ENCODE measurements at places on chromosomes 2 and 18.

GRCh38 chr2:73841912-73842738, 13.4 kb downstream of the STAMBP start:
- no peak for DNase-seq

DNA sequence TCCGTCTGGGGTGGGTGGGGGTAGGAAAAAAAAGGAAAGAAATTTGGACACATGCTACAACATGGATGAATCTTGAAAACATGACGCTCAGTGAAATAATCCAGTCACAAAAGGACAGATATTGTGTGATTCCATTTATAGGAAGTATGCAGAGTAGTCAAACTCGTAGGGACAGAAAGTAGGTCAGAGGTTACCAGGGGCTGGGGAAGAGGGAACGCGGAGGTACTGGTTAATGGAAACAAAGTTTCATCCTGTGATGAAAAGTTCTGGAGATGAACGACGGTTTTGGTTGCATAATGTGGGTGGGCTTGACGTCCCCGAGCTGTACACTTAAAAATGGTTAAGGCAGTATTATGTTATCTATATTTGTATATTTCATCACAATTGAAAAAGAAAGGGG, 4.5 kb upstream of the SFTPB start:
- DNase-seq: no peak

GRCh38 chr2:240966906-240967680, 31.3 kb upstream of the SNED1 start:
- peak; percentile 33 for DNase-seq

GRCh38 chr2:100194951-100195350, 52.6 kb upstream of the AFF3 start:
- no peak for DNase-seq

DNA sequence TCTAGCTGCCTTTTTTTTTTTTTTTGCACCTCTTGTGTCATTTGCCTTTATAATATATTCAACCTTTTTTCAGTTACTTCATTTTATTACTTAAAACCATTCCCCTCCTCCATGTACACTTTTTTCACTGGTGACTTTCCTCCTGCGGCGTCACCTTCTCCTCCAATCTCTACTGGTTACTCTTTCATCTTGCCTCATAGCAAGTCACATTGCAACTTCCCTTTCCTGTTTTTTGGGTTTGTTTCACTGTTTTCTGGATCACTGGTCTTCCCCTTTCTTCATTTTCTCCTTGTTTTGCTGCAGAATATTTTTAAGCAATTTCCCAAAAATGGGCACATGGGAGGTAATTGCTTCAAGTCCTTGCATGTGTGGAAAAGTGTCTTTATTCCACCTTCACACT, 37.7 kb upstream of the GPR155 start:
- no peak for DNase-seq

GRCh38 chr18:48638451-48638850, 99.6 kb downstream of the CTIF start:
- DNase-seq: no peak

DNA sequence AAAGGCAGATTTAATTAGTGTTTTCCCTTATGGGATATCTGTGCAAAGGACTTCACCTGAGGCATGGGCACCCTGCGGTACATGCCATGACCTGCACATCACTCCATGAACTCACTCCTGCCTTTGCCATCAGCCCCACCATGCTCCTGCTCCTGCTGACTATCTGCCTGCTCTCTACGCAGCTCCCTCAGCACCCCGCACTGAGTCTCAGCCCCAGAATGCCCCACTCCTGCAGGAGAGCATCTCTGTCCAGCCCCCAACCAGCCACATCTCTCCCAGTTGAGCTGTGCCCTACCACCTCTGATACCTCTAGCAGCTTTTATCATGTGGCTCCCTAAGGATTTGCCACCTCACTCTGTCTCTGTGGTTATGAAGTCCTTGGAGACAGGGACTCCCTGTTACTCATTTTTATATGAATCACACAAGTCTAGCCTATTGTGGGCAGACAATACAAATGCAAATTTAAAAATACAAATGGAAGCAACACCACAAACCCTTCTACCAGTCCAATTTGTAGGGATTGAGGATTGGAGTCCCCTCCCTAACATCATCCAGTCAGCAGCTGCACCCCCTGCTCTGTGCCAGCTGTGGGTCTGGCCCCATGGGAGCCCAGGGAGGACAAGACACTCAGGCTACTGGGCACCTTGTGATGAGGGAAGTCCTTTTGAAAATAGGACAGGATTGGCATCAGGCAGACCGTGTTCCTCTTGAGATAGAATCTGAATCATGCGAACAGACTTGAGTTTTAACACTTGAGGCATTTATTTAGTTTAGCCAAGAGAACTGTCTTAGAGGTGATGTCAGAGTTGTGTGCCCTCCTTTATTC, 689.6 kb upstream of the HS6ST1 start:
- DNase-seq: no peak

DNA sequence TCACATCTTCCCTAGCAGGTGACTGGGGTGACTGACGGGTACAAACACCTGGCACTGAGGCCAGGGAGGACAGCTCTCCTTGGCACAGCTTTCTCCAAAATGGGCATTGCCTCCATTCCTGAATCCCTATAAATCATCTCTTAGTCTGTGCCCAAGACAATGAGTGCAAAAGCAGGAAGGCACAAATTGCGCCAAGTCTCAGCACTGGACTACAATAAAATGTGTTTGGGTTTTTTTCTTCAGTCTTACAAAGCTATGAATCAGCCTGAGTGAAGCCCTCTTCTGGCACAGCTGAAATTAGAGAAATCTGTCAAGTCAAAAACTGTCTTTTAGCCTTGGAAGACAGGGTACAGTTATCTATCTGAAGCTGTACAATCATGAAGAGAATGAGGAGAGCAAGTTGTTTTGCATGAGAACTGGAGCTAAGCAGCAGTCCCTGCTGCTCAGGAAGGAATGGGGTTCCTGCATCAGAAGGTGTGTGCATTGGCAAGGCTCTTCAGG, 90.8 kb downstream of the EPB41L3 start:
- no peak for DNase-seq

DNA sequence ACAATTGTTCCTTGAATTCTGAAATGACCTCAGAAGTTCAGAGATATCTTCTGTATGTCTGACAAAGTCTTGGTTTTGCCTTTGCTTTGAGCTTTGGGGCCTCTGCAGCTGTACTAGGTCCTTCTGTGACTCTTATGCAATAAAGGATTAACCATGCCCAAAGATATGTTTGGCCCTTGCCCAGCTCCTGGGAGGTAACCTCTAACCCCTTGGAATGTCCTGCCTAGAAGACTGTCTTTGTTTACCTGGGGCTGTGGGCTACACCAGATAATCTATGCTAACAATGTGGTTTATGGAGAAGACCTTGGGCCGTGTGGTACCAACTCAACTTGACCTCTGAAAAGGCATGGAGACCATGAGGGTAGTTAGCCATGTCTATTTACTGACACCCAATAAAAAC, 140.9 kb upstream of the CAPN13 start:
- DNase-seq: no peak

DNA sequence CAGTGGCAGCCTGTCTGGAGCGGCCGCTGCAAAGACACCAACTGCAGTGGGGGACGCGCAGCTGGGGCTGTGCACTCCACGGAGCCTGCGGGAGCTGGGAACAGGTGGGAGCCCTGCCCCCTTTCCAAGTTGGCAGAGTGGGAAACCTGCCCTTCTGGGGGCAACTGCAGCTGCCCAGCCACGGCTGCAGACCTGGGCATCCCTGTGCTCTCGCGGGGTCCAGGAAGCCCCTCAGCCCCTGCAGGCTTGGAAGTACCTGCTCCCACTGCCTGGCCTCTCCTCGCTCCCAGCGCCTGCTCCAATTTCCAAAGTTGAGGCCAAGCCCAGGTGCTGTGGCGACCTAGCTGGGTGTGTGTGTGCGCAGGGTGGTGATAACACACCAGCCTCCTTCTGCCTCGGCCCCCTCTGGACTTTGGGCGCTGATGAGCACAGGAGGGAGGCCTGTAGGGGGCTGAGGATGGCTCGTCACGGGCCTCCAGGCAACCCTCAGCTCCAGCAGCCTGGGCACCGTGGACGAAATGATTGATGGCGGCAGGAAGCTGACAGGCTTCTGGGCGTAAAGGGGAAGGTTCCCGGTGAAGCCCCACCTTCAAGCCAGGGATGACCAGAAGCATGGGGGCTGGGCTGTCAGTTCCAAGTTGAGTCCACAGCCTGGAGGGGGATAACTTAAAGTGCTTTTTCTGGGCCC, 76.9 kb downstream of the PTPN4 start:
- DNase-seq: no peak

DNA sequence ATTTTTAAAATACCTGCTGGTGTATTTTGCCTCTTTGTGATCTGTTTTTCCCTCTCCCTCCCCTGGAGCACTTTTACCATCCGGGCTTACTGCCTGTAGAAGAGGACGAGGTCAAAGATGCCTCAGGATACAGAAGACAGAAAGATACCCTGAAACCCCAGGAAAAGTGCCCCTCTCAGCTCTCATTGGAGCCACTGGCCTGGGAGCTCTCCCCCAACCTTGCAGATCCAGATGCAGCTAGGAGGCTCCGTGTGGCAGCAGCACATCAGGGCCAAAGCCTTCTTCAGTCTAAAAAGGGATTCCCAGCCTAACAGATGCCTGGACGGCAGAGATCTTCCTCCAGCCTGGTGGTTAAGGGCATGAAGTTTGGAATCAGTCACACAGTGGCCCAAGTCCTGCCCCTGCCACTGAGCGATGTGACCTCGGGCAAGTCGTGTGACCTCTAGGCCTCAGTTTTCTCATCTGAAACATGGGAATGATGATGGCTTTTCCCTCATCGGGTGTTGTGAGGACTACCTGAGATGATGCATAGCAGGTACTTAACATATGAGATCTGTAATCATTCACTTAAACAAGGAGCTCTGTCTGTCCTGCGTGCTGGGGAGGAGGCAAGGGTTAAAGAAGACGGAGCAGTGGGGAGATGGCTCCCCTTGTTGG, 239.4 kb downstream of the DYSF start:
- no peak for DNase-seq

DNA sequence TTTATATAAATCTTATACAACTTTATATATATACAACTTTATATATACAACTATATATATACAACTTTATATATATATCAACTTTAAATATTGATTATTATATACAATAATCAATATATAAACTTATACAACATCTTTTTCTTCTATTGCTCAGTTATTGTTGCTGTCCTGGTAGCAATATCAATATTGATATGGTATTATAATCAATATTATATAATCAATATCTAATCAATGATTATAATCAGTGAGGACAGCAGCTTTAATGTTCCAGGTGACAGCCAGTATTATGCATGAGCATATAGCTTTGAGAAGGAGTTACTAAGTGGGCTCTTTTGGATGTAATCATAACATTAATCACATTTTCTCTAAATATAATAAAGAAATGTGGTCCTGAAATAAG, 242.3 kb upstream of the SOX11 start:
- DNase-seq: no peak

DNA sequence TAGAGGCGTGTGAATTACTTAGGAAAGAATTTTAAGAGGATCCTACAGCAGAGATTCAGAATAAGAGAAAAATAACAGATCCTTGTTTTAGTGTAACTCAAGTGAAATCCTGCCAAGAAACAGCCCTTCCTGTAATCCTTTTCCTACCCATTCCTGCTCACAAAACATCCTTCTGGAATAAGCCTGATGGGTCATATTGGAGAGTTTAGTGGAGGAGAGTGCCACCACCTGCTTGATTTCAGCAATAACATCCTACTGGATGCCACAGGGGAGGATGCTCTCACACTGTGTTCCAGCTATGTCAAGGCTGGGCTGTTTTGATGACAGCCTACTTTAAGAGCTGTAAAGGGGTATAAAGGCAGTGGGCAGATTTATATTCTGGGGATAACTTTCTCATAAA, 54.8 kb upstream of the CCDC178 start:
- peak; percentile 55 for DNase-seq

GRCh38 chr2:199259671-199260070, 198.1 kb downstream of the SATB2 start:
- no peak for DNase-seq

Data from DMS153 (cell line).